ENCODE measurements at places on chromosomes 16 and 17. TPM values are rescaled to one million over a fixed set of nuclear protein-coding genes. Genes with fewer than 3 reads are reported as not detected.

- H3K4me1 ChIP-seq = no peaks in the 10 kb centered on the region
- H3K4me3 ChIP-seq = no peak overlapping the region
- H3K27ac ChIP-seq = no peak overlapping the region
- H3K27me3 ChIP-seq = no peaks in the 10 kb centered on the region
- H3K36me3 ChIP-seq = peaks cover 24% of the 10 kb centered on the region
Observed at GRCh38 chr16:2054543-2055245, 6.9 kb downstream of the TSC2 start.

- H3K36me3 ChIP-seq = no peaks in the 10 kb centered on the region
- H3K4me3 ChIP-seq = no peak overlapping the region
- no peak for DNase-seq
- no peaks in the 10 kb centered on the region for H3K27me3 ChIP-seq
- H3K27ac ChIP-seq = no peak overlapping the region
Observed at GRCh38 chr17:27038676-27039075, 255.2 kb upstream of the WSB1 start.

The SPEM2 gene
- not detected for total RNA-seq

The ACSM2A gene
- not detected for total RNA-seq

The DLX3 gene
- total RNA-seq = not detected

The OGFOD3 gene
- 27.1 TPM for total RNA-seq

Measured in fibroblast of lung (primary cell).